OCI-LY7 (cell line): ENCODE measurements at places on chromosomes 1 and 21.

GRCh38 chr1:90174246-90174645, 179.3 kb downstream of the ZNF326 start:
- DNase-seq, result no peak

DNA sequence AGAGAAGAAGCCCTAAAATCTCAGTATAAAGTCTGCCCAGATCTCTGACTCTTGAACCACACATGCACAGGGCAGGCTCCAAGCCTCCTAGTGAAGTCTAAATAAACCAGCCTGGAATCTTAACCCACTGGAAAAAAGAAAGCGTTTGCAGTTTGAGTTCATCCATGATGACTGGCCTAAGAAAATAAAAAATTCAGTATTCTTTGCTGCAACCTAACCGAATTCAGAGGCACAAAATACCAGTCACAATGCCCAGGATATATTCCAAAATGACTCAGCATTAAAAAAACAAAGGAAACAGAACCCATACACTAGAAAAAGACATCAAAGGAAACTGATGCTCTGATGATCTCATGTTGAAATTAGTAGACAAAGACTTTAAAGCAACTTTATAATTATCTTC, 269.2 kb downstream of the SDCCAG8 start:
- no peak for DNase-seq

DNA sequence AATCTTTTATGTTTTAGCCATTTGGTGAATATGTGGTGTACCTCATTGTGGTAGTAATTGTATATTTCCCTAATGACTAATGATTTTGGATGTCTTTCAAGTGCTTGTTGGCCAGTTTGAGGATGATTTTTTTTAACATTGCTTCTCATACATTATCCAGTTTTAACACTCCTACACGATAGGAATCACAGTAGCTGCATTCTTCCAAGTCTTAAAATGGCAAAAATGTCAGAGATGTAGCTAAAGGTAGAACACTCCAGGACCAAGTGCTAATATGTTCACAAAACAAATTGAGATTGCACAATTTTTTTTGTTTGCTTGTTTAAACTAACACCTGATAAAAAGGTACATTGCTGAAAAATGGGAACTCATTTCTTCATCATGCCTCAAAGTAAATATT, 11.7 kb downstream of the USP25 start:
- no peak for DNase-seq

GRCh38 chr1:156673387-156674121, 3.7 kb downstream of the NES start:
- no peak for DNase-seq

GRCh38 chr1:244397131-244397530, 54.6 kb downstream of the ADSS2 start:
- no peak for DNase-seq

GRCh38 chr1:231106347-231106746, 55.5 kb upstream of the TRIM67 start:
- DNase-seq, result no peak

DNA sequence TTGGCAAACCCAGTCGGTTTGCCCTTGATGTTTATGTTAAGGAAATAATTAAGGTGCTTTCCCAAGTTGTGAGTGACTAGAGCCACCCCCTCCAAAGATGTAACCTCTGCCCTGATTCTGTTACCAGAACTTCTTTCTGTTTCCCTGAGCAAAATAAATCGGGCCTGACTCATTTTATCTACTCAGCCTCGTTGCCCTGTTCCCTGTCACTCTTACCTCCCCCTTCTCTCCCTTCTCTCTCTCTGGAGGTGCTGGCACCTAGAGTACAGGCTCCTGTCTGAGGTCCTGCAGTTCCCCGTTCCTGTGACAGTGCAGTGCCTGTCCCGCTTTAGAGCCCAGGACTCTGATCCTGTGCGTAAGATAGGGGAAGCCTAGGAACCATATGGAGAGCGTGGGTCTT, 35.4 kb downstream of the CXADR start:
- DNase-seq, result no peak

DNA sequence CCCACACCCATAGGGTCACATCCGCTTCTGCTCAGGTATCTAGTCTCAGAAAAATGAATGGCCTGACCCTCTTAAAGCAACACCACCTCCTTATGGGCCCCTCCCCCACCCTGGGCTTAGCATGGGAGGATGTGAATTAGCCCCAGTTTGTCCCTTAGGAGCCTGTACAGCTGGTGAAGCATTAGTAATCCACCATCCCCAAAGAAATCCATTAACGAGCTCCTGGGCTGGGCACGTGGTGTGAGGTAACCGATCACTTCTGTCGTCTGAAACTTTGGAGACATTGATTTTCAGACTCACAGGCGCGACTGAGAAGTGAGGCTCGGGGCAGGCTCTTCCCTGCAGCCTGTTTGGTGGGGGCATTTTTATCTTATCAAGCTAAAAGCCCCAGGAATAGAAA, 10.5 kb downstream of the RASSF5 start:
- DNase-seq, result no peak

- no peak for DNase-seq
These were observed 148.0 kb downstream of the DHRS3 start for GRCh38 chr1:12469990-12470389.
